ENCODE measurements at places on chromosomes 7 and 10.

DNA sequence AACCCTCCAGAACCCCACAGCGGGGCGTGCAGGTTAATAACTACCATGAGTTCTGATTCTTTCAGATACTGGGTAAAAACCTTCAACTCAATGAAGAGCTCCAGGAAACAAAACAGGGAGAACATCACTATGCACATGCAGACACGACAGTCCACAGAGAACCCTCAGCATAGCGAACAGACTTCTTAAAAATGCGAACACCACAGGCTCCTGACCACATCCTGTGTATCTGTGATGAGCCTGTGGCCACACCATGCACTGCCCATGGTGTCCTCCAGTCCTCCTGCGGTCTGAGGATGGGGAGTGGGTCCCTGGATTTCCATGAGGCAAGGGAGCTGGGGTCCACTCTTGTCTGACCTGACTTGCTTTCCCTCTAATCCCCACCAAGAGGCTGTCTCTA, 107.2 kb downstream of the COBL start:
- no peak for DNase-seq

GRCh38 chr10:11170574-11170973, 152.9 kb downstream of the CELF2 start:
- DNase-seq: no peak

- no peak for DNase-seq
Observed at GRCh38 chr10:75076348-75076747, 35.1 kb upstream of the SAMD8 start.

GRCh38 chr10:111035542-111035941, 41.3 kb upstream of the ADRA2A start:
- no peak for DNase-seq

GRCh38 chr10:43688348-43688892, 39.7 kb upstream of the ZNF32 start:
- DNase-seq: no peak

All from astrocyte of the cerebellum (primary cell).